ENCODE measurements at places on chromosomes 1 and 21. TPM values are rescaled to one million over a fixed set of nuclear protein-coding genes. Genes with fewer than 3 reads are reported as not detected.

The ANKRD35 gene
- total RNA-seq: 1.2 TPM

The KCNT2 gene
- 0.53 TPM for total RNA-seq

The TIMM17A gene
- 60.4 TPM for total RNA-seq

The FAM151A gene
- not detected for total RNA-seq

The APOBEC4 gene
- total RNA-seq: not detected

The LCE1A gene
- not detected for total RNA-seq

The PGD gene
- total RNA-seq: 559 TPM

The TTC22 gene
- total RNA-seq: 24.1 TPM

The LCE3E gene
- not detected for total RNA-seq

The CD52 gene
- 1.2 TPM for total RNA-seq
